Central memory CD8-positive, alpha-beta T cell (primary cell): ENCODE measurements at places on chromosomes 7 and 10.

DNA sequence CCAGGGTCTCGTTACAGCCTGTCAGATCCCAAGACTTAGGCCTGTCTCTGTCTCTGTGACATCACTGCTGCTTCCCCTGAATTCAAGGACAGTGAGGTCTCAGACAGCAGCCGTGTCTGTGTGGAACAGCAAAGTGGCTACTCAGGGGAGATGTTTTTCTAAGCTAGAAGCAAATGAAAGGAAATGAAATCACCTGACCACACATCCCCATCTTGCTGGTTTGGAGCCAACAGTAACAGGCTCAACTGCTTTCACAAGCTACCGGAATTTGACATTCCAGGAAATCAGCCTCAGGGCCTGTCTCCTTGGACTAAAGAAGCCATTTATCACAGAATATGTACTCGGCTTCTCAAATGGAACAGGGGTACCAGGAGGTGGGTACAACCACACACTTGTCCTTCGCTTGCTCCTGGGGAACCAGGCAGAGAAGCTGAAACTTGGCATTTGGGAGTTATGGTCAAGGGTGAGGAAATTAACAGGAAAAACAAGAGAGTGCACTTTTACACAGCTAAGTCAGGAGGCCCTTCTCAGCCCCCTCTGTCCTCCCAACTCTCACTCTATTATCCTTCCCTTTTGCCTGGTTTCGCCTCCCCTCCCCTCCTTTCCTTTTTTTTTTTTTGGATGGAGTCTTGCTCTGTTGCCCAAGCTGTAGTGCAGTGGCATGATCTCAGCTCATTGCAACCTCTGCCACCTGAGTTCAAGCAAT lies 73.2 kb downstream of the SPDYE5 start:
- no peak for DNase-seq

GRCh38 chr7:28768577-28769147 lies 189.5 kb downstream of the TRIL start:
- DNase-seq = no peak

DNA sequence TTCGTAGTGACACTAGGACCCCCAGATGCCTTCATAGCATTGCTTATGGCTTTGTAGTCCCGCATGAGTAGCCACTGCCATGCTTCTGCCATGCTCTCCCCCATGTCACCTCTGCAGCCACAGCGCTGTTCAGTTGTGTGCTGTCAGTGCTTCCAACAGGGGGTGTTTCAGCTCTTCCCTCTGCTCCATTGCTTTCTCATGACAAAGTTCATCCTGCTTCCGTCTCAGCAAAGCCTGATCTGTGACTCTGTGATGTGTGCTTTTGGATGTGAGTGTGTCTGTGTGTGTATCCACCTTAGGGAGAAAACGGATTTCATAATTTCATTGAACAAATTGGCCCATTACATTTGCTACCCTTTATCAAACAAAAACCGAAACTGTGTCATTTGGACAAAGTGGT lies 134.9 kb upstream of the SAMD8 start:
- no peak for DNase-seq

DNA sequence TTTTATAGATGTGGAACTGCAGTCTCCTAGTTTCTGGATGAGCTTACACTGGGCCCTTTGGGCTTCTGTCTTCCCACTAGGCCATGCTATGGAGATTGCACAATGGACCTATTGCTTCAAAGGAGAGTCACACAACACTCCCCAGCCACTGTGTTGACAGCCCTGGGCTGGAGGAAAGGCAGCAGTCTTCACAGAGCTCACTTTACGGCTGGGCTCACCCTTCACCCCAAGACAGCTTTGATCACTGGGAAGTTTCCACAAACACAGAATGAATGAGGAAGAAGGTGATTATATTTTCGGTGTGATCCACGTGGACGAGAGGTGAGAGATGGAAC lies 92.7 kb upstream of the GDF10 start:
- DNase-seq = no peak

GRCh38 chr10:53209944-53210611 lies 437.5 kb upstream of the MBL2 start:
- DNase-seq = no peak

DNA sequence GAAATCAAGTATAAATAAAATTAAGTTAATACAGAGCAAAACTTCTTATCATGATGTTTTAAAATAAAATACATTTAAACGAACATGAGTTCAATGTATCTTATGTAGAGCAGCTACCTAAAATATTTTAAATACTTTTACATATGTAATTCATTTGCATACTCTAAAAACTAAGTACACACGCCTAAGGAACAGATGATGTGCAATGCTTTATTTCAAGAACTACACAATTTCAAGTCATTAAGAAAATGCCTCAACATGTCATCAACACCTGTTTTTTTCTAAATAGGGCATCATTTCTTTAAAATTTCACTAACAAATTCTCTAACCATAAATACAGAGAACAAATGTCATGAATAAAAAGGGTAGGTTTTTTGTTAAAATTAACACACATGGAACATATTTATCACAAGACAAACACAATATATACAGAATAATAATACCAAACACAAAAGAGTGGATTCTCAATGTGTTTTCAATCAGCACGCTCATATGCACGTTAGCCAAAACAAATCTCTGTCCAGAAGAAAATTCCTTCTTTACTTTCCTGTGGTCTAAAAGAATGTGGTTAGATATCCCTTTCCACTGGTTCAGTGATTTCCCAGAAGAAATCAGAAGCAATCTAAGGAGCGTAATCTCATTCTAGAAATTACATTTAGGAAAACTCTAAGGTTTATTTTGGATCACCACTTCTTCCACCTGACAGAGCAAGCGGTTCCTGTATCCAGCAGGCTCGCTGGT lies 73.0 kb upstream of the PFKP start:
- DNase-seq = no peak

GRCh38 chr7:111394891-111395290 lies 167.4 kb downstream of the IMMP2L start:
- DNase-seq = no peak

DNA sequence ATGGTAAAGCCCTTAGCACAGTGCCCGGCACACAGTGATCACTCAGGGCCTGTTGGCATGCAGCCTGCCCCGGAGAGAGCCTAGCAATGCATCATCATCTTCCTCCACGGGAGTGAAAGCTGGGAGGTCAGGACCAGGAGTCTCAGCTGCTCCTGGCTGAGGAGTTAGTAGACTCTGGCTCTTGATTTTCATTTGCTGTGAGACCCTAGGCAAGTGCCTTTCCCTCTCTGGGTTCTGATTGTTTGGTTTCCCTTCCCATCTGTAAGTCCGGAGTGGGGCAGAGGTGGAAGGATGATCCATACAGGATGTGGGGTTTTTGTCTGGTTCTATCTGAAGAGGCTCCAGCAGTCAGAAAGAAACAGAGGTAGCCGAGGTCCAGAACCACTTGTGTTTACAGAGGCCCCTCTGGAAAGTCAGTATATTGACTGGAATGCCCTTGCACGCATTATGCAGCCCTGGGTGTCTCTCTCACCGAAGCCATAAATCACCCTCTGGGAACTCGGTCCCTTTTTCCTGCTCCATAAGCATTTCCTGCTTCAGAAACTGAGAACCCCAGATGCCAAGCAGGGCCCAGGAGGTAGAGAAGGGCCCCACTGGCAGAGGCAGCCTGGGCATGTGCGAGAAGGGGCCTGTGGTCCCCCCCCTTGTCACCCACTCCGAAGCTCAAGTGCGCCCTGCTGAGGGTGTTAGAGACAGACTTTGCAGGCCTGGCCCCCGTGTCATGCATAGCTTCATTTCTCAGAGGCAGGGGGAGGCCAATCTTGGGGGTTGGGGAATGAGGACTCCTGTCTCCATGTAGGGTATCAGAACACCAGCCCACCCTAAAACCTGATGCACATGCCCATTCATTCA lies 8.5 kb downstream of the UNC5B start:
- no peak for DNase-seq
